NCI-H524 treated with DMSO at 0.1 percent for 48 hours (cell line): ENCODE measurements at places on chromosomes 7 and 10.

DNA sequence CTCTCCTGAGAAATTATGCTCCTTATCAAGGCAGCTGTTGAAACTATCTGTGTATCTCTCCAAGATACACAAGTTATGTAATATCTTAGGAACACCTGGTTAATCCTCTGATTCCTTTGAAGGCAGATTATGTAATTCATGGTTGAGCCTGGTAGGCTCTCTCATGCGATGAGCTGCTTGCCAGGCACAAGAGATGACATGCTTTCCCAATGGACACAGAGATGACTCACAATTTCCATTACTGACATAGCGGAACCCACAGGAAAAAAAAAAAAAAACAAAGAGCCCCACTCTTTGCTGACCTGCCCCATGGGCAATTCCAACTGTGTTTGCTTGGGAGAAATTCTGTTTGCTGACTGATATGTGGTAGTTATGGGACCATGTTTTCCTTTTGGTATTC is 736.4 kb upstream of the PHF14 start:
- DNase-seq, result no peak

- DNase-seq, result no peak
Measured at GRCh38 chr7:32518534-32519140, 23.3 kb downstream of the AVL9 start.

GRCh38 chr10:100391163-100392002 is 44.4 kb downstream of the SCD start:
- no peak for DNase-seq

- DNase-seq, result no peak
Measured at GRCh38 chr7:139370301-139370942, 10.7 kb downstream of the LUC7L2 start.

- DNase-seq, result no peak
Measured at GRCh38 chr7:13185139-13185538, 497.7 kb downstream of the ARL4A start.

GRCh38 chr10:132593900-132594876 is 56.6 kb downstream of the INPP5A start:
- no peak for DNase-seq

GRCh38 chr7:136528329-136528728 is 340.1 kb upstream of the CHRM2 start:
- no peak for DNase-seq

DNA sequence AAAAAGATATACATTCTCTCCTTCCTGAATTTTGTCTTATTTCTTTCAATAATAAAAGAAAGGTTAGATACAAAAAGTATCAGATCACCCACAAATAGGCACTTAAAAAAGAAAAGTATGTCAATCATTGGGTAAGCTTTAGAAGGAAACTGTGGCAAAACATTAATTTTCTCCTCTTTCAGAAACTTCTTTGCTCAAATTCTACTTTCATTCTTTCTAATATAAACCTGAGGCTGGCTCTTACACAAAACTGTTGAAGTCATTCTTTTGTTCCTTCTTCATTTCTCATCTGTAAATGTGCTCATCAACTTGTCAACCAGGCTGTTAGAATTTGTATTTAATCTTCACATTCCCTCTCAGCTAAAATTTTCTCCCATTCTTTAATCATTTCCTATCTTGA is 124.6 kb downstream of the LRRN3 start:
- no peak for DNase-seq
